ENCODE measurements at places on chromosomes 6 and 20.

- peak; percentile 15 for DNase-seq
These were observed 188.3 kb upstream of the ZFP64 start for GRCh38 chr20:52379723-52380336.

DNA sequence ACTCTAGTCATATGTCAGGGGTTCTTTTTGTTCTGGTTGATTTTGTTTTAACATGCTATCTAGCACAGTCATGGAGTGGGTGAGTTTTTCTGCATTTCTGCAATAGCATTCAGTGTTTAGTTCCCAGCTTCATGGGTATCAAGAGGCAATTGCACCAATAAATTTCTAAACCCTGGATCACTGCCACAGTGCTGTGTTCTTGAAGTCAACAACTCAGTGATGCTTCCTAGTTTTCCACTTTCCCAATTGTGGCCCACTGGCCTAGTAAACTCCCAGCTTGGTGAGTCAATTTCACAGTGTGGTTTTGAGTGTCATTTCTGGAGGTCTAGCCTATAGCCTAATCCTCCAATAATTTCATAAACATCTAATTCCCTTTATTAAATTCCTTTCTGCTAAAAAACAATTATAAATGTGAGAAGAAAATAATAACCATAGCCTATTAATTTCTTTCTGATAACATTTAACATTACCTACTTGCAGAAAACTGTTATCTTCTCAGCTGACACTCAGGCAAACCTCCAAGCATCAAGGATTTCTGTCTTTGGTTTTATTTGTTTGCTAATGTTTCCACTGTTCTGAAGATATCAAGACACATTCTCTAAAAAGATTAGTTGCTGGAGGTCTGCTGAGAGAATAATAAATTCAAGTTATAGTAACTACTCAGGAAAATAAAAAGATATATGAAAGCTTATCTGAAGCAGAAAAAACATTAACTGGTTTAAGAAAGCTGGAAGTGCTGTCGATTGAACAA lies 89.9 kb downstream of the PDE7B start:
- DNase-seq, result no peak

- no peak for DNase-seq
These were observed 727.9 kb upstream of the MAN1A1 start for GRCh38 chr6:120077489-120077888.

GRCh38 chr6:106053484-106054205 lies 32.5 kb upstream of the PRDM1 start:
- no peak for DNase-seq

DNA sequence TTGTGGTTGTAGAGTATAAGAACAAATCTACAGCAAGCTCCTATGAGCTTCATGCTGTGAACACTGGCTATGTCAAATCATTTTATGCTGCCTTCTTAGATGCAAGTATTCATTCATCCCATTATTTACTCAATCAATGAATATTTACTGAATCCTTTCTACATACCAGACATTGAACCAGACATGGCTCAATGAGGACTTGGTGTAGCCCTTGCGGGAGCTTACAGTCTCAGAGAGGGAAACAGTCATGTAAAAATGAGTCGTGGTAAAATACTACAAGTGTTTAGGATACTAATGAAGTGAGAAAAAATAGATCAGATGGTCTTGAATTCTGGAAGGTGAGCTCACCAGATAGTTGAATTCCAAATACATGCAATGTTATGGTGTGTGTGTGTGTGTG lies 44.8 kb upstream of the ENPP1 start:
- no peak for DNase-seq

DNA sequence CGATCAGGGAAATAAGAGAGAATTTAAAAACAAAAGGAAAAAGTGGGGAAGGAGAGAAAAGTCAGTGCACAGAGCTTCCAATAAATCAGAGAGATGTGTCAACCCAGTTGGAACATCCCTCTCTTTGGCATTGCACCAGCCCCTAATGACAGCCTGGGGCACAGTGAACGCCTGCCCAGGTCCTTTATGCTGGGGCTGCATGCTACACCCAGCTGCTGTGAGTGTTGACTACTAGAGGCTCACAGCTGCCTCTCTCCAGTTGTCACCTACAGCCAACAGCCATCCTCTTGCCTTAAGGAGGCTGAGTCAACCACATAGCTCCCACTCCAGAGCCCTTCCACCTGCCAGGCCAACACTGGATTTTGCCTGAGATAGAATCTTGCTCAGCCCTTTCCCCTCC lies 19.0 kb downstream of the OR2H2 start:
- no peak for DNase-seq

DNA sequence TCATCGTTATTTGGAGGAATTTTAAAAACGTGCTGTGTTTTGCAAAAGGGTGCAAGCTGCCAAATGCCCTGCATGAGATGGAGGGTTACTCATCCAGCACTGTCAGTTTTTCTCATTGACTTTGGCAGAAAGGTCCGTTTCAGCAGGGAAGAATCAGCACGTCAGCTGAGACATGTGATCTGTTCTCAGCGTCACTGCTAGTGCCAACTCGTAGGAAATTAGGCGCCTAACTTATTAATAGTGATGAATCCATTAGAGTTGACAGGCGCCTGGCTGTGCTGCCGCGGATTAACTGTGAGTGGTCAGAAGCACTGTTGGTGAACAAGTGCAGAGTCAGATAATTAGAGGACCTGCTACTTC lies 175.5 kb upstream of the FOXQ1 start:
- DNase-seq, result no peak

DNA sequence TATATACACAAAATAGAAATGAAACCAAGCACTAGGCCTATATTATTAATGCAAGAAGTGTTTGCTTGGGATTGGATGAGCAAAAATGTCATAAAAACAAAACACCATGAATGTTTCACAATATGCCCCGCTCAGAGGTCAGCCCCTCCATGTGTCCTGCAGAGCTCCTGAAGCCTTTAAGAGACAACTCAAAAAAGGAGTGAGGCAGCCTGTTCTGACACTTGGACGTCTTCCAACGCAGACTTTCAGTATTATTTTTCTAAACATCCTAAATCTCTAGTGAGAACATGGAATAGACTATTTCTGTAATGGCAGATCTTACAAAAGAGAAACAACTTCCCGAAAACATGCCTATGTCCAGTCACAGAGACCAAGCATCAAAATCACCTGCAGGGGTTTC lies 322.6 kb downstream of the PRKN start:
- no peak for DNase-seq

DNA sequence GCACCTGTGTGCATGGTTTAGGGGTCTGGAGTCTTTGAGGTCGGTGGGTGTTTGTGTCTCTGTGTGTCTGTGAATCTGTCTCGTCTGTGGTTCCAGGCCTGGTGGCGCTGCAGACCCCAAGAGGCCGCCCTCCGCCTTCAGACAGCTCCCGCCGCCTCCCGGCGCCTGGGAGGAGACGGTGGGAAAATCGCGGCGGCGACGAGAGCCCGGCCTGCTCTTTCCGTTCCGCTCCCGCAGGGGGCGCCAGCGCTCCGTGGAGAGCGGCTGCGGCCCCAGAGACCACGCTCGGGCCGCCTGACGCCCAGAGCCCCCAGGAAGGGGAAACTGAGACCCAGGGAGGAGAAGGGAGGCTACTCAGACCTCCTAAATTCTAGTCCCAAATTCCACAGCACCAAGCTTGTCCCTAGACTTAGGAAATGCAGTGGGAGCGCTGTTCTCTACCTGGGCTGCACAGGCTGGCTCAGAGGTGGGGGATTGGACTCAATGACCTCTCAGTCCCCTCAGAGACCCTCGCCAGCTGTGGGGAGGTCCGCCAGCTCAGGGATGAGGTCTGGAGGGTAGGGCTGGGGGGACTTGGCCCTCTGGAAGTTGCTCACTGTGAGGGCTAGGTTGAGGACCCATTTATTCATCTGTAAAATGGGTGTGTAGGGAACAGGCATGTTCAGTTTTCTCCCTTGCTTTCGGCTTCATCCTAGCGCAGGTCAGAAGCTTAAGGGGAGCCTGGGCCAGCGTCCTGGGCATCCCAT lies 36.9 kb upstream of the BLCAP start:
- DNase-seq, result no peak

DNA sequence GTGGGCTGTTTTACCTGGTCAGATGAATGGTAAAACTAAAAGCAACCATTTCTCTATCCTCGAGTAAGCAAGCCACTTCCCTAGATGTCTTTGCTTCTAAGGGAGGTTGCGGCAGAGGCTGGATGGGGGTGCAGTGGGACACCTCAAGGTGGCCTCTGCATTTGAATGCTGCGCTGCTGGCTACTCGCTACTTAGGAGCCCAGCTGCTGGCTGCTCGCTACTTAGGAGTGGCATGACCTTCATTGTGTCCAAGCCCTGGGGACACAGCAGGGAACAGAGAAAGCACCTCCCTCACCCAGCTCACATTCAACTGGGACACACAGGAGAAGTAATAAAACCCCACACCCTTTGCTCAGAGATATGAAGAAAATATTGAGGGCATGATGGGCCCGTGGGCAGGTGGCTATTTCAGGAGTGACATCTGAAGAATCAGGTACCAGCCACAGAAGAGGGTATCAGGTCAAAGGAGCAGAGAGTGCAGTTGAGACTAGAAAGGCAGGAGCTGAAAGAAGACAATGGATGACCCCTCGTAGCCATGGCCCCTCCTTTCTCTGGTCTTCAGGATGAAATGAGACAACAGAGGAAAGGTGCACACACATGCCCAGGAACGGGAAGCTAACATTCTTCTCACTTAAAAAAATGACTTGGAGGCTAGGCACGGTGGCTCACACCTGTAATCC lies 149.4 kb downstream of the ZMYND8 start:
- DNase-seq, result no peak

- no peak for DNase-seq
These were observed 1230.3 kb upstream of the CITED2 start for GRCh38 chr6:140604786-140605185.

- no peak for DNase-seq
These were observed 131.2 kb upstream of the CLDN20 start for GRCh38 chr6:155132617-155133016.

DNA sequence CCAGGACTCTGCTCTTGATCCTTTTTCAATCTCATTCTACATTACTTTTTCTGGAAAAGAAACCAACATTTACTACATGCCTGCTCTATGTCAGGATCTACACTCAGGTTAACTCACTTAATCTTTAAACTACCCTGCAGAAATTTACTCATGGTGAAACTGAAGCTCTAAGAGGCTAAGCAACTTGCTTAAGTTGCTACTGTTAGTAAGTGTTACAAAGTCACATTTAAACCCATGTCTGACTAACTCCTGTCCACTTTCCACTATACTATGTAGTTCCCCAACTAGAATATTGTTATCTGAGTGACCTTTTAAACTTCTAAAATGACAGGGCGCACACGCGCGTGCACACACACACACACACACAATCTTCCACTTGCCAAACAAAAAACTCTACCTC lies 5.0 kb downstream of the CEP162 start:
- no peak for DNase-seq

- no peak for DNase-seq
These were observed 532.2 kb downstream of the CDH26 start for GRCh38 chr20:60490217-60491050.
